CD4-positive, alpha-beta T cell treated with Interleukin-10 for 1 hour (primary cell): ENCODE measurements at places on chromosomes 16 and 17.
A peak's percentile ranks its signal among the peaks of the same experiment; 100 is the strongest.

DNA sequence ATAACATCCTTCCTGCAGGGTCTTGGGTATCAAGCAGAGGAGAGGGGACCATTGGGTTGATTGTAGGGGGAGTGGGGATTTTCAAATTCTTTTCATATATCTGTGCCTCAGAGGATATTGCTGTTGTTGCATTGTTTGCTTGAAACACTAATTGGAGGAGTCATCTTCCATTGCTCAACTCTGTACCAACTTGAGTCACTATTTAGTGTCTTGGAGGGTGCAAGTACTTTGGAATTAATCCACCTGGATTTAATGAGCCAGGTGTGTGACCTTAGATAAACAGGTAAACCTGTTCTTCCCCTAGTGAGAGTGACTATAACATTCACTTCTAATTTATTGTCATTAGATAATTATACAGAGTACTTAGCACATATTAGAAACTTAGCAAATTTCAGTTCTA is 151.3 kb upstream of the CNTNAP4 start:
- no peak for DNase-seq

DNA sequence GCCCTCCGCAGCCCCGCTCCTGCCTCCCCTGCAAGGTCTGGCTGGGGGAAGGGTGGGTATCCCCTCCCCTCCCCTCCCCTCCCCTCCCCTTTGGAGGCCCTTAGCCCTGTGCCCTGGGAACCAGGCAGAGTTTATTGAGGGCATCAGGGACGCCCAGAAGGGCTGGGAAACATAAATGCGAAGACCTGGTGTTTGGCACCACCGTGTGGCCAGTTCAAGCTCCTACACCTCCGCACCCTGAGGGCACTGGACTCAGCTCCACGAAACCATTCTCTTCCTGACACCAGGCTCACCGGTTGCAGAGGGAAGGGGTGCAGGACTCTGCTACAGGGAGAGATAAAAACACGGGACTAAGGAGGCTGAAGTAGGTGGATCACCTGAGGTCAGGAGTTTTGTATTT is 1.0 kb upstream of the AIPL1 start:
- DNase-seq, result peak; percentile 68

DNA sequence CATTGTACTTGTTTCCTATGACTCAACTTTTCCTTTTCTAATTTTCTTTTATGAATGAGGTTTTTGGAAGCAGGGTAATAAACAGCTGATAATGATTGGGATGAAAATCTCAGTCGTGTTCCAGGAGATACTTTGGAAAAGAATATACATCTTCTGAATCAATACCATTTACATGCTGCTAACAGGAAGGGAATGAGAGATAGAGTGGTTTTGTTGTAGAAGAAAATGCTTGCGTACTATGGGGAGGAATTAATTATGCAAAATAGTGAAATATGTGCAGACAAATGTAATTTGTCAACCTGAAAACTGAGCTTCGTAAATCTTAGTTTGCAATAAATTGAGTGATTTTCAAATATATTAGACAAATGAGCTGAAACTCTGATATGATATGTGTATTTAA is 24.0 kb upstream of the SHISA6 start:
- DNase-seq, result no peak

DNA sequence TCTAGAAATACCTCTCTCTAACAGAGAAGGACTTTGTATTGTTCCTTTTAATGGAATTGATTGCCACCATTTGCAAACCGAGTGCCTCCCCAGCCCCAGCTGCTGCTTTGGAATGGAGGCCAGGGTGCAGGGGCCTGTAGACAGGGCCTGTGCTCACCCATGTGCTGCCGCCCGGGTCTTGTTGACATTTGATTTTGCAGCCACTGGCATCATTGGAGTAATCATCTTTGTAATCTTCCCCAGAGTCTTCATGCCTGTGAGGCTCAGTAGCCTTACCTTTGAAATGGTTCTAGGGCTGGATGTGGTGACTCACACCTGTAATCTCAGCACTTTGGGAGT is 119.8 kb downstream of the CLEC16A start:
- DNase-seq, result no peak

GRCh38 chr17:57839571-57839923 is 10.3 kb downstream of the MRPS23 start:
- DNase-seq, result no peak

DNA sequence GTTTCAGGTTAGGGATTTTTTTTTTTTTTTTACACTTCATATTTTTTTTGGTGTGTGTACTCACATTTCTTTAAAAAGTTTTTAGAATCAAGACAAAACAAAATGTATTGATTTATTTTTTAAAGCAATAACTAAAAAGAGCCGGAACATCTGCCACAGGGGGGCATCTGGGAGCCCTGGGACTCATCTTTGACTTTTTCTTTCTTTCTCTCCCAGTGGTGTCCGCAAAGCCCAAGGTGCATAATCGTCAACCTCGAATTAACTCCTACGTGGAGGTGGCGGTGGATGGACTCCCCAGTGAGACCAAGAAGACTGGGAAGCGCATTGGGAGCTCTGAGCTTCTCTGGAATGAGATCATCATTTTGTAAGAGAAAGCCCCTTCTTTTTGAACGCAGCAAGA is 36.3 kb downstream of the WWP2 start:
- no peak for DNase-seq

DNA sequence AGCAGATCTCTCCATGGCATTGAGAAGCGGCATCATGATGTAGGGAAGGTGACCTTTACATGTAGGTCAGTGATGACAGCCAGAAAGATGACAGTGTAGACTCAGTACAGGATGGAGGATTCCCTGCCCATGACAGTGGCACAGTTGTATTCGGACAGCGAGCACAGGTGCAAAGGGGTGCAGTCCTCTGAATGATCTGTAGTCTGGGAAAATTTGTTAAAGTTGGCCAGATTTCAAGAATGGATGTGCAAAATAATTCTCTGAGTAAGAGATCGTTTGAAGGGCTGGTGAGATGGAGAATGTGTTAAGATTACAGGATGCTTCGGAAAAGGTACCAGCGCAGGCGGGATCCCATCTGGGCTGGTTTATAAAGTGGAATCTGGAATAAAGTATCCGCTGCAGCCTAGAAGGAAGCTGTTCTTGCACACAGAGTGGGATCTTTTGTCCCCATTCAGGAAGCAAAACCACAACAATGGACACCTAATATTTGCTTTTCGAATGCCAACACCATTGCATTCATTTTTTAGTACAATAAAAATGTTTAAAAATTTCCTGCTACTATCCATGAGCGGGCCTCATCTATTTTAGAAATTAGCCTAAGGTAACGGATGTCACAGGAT is 101.2 kb downstream of the RPTOR start:
- DNase-seq, result no peak

DNA sequence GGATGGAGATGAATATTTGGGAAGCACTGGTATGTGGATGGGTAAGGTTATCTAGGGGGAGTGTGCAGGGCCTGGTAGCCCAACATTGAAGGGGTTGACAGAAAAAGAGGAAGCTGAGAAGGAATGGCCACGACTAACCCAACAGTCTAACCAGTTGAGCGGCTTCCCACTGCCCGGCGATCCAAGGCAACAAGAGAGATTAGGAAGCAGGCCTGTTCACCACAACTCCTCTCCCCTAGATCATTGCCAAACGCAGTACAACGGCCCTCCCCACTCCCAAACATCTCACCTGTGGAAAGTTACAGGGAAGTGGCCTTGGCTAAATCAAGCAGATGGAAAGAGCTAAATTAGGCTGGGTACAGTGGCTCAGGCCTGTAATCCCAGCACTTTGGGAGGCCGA is 11.2 kb upstream of the RANGRF start:
- DNase-seq, result no peak

- DNase-seq, result no peak
Measured at GRCh38 chr17:55278173-55278961, 13.6 kb downstream of the HLF start.

DNA sequence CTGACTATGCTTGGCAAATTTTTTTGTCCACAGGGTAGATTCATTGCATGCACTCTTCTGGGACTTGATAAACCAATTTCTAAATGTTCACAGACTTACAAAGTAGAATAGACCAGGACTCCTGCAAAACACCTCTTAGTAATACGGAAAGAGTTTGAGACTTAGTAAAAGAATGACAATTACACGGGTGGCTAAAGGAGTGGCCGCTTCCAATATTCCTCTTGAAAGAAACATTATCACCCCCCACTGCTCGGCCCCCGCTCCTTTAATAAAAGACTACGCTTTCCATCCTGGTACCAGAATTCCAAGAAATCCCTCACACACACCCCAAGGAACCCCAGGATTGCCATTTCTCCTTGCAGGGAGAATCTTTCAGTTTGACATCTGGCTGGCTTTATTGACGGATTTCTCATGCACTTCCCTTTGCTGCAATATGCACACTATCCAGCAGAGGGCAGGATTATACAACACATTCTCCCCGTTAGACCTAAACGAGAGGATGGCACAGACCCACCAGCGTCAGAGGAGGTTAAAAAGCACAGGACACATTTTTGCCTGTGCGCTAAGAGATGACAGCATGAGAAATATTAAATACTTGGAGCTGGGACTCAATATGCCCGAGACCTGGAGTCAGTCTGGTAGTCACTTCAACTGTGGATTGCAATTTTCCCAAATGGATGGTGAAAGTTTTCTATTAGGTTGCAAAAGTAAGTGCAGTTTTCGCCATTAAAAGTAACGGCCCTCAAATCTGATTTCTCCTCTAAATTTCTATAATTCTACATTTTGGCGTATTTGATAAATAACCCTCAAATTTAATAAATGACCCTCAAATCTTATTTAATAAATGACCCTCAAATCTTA is 46.6 kb upstream of the NUDT7 start:
- peak; percentile 67 for DNase-seq

GRCh38 chr17:48060249-48060648 is 12.1 kb downstream of the NFE2L1 start:
- DNase-seq, result no peak

GRCh38 chr16:3608069-3608468 is 3.3 kb downstream of the SLX4 start:
- no peak for DNase-seq

GRCh38 chr17:41329279-41329948 is 13.9 kb upstream of the KRTAP17-1 start:
- no peak for DNase-seq

DNA sequence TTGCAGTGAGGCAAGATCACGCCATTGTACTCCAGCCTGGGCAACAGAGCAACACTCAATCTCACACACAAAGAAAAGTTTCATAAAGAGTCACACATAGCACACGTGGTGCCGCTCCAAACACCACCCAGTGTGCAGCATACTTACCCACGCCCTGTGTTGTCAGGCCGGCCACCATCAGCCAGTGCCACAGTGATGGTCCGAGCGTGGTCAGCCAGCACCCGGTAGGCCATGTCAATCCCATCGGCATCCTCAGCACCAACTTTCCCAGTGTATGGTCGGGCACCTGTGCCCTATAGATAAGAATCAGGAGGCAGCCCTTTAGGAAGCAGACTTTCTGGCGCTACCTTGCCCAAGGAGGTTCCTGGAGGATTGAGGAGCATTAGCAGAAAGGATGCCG is 17.7 kb upstream of the EXOSC6 start:
- DNase-seq, result no peak

DNA sequence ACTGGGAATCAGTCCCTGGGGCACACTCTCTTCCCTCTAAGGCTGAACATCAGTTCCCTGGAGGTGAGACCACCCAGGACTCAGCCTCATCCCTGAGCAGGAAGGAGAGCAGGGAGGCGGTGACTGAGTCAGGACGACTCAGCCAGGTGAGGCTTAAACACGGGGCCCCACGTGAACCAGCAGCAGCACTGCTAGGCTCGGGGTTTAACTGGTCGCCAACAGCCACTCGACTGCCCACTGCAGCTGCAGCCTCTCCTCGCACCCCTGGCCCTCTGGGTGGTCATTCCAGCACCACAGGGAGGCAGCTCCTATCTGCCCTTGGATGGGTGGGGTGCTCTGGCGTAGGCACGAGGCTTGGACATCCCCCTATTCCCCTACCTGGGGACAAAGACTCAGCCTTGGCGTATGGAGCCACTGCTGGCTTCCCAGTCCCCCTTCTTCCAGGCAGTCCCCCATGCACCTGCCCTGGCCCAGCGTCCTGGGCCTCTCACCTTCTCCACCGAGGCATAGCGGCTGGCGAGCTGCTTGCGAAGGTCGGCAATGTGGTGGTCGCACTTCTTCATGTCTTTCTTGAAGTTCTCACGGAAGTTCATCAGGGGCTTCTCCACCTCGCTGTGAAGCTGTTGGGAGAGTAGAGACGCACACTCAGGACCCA is 21.2 kb upstream of the RCVRN start:
- no peak for DNase-seq

- DNase-seq, result no peak
Measured at GRCh38 chr17:77889866-77890760, 68.4 kb upstream of the TNRC6C start.

DNA sequence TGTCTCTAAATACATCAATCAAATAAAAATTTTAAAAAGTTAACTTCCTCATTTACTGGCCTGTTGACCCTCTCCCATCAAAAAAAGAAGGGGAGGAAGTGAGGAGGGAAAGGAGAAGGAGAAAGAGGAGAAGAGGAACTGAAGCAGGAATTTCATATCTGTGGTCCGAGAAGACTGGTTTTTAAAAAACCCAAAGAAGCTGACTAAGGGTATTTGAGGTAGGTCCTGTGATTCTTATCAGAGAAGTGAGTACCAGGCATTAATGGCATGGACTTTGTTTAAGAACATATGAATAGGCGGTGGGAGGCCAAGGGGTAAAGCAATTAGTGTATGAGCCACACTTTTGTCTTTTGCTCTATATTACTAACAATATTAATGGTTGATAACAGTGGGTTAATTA is 2.0 kb downstream of the SLC46A1 start:
- DNase-seq, result no peak

DNA sequence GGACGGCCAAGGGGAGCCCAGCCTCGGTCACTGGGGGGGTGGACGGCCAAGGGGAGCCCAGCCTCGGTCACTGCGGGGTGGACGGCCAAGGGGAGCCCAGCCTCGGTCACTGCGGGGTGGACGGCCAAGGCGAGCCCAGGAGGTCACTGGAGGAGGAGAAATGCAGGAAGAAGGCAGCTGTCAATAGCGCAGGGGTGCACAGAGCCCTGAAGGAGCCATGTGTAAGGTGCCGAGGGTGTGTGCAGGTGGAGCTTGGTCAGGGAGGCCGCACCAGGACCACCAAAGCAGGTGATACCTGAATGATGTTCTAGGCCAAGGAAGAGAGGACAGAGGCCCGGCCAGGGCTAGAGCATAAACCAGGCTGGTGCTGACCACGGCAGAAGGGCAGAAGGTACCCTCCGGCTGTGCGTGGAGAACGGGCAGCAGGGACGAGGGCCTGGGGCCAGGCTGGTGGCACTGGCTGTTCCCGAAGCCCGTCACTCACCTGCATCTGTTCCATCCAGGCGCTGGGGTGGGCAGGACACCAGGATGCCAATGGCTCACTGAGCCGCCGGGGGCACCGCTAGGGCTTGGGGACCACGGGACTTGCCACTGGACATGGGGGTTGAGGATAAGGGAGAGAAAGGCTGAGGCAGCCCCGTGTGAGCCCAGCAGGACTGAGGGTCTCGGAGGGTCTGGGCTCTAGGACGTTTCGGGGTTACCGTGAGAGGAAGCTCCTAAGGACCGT is 5.9 kb upstream of the CCDC57 start:
- DNase-seq, result no peak

GRCh38 chr16:54080524-54081008 is 206.0 kb downstream of the IRX3 start:
- DNase-seq, result no peak

GRCh38 chr16:8796469-8797363 is 723 bp downstream of the TMEM186 start:
- no peak for DNase-seq
